ENCODE measurements at places on chromosomes 16 and 17.

DNA sequence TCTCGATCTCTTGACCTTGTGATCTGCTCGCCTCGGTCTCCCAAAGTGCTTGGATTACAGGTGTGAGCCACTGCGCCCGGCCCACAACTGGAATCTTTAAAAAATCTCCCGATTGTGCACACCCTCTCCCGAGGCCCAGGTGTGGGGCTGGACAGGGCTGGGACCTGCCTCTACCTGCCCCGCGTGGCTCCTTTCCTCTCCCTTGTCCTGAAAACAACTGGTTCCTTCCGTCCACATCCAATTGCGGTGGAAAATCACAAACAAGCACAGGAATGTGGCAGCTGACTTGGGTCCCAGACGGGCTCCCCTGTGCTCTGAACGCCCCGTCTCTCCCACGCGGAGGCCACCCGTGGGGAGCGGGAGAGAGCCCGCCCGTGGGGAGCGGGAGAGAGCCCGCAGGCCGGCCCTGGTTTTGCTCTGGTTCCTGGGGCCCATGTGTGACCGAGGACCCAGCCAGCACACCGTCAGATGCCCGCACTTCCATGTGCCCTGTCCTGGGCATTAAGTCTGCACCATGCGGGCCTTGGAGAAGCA lies 3.0 kb upstream of the TMEM204 start:
- DNase-seq: no peak

DNA sequence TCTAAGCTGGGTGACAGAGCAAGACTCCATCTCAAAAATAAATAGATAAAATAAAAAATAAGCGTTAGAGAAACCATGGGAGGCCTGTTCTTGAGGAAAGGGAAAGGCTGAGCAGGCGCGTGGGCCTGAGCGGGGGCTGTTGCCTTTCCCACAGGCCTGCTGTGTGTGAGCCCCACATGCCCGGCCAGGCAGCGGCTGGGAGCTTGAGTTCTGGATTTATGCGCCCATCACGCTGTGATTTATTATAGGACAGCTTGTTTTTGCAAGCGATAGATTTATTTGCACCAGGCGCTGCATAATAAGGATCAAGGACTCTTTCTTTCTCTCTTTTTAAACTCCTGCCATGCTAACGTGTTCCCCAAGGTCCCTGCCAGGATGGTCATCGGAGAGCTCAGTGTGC lies 14.8 kb upstream of the WFDC1 start:
- peak; percentile 34 for DNase-seq

DNA sequence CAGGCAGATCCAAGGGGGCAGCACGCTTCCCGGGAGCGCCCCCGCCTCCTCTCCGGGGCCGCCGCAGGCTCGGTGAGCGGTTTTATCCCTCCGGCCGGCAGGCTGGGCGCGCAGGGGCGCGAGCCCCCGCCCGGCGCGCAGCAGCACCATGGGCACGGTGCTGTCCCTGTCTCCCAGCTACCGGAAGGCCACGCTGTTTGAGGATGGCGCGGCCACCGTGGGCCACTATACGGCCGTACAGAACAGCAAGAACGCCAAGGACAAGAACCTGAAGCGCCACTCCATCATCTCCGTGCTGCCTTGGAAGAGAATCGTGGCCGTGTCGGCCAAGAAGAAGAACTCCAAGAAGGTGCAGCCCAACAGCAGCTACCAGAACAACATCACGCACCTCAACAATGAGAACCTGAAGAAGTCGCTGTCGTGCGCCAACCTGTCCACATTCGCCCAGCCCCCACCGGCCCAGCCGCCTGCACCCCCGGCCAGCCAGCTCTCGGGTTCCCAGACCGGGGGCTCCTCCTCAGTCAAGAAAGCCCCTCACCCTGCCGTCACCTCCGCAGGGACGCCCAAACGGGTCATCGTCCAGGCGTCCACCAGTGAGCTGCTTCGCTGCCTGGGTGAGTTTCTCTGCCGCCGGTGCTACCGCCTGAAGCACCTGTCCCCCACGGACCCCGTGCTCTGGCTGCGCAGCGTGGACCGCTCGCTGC lies 832 bp downstream of the CDK5R1 start:
- peak; percentile 55 for DNase-seq

DNA sequence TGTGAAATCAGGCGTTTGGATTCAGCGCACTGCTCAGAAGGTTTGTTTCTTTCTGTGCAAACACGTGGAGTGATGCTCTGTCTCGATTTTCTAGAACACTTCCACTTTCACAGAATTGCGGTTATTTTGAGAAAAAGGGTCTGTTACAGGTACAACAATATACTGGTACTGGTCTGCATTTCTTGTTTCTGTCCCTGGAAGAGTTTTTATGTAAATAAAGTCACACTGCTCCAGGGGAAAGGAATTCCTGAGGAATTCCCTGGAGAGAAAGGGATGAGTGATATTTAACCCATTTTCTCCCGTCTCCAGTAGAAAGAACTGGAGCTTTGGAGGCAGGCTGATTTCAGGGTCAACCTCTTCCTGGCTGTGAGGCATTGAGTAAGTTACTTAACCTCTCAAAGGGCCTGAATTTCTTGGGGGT lies 16.2 kb upstream of the RMI2 start:
- no peak for DNase-seq

DNA sequence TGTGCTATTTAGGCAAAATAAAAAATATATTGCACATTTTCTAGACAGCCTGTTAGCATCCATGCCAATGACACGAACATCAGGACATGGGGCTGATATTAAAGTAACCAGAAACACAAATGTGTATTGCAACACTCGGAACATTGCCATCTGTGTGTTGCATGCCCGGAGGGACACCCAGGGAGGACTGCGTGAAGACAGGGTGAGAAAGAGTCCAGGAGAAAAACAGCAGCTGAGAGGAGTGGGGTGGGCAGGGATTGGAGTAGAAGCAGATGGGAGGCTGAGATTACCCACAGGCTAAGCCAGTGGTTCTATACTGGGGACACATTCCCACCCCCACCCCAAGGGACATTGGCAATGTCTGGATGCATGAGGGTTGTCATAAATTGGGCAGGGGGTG lies 114.8 kb downstream of the GRIN2A start:
- DNase-seq: no peak

DNA sequence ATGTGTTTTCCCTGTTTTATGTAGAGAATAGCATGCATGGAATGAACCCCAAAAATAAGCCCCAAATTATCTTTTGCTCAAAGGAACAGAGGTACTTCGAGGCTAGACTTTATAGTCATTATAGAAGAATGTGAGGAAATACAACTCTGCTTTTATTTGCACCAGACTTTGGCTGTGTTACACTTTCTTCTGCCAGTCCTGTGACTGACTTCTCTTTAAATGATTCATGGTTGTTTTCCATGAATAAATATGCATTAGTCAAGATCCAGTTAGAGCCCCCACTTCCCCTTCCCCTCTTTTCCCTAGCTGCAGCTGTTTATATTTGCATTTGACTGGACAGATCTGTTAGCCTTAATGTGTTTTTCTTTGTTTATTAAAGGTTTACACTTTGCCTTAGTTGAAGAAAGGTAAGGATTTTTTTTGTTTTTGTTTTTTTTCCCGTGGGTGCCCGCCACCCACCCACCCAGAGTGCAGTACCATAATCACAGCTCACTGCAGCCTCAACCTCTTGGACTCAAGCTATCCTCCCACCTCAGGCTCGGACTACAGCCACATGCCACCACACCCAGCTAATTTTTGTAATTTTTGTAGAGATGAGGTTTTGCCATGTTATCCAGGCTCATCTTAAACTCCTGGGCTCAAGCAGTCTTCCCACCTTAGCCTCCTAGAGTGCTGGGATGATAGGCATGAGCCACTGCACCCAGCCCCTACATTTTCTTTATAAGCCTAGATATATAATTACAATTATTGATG lies 152.6 kb downstream of the CYB561 start:
- no peak for DNase-seq

GRCh38 chr17:35555691-35556090 lies 4.9 kb downstream of the SLFN14 start:
- DNase-seq: no peak

DNA sequence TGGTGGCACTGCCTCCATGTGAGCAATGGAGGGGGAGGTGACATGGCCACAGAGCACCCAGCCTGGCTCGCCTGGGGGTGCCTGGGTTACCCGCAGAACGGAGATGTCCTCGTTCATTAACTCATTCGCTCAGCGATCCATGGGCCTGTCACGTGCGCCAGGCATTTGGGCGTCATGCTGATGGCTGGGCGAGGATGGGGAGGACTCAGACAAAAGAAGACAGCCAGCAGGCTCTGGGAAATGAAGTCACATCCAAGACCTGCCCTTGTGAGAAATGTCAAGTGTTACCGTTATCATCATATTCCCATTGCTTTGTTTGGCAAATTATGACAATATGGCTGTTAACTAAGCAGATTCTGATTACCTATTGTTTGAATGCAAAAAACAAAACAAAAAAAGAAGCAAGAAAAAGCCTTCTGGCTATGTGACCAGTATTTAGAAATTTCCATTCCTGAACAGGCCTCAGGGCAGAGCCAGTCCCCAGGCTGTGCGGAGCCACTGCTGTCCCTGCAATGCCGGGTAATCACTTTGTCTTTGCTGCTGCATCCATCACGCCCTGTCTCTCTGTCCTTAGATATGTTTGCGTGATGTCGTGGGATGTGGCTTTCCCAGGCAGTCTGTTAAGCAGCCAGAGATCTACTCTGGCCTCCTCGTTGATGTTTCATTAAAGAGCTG lies 57.9 kb downstream of the CMIP start:
- DNase-seq: no peak

DNA sequence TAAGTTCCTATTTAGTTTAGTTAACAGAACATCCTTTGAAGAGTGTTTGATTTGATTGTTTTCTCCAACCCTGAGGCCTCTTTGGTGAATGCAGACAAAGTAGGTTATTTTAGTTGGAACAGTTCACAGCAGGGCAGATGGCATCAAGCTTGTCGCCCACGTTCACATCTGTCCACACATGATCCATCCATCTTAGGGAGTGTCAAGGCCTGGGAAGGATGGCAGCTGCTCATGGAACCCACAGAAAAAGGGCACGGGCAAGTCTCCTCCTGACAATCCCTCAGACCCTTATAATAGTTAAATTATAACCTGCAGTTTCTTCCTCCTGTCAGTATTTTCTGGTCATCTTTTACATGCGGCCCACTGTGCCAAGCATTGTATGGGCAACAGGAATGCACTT lies 60.2 kb downstream of the KNOP1 start:
- DNase-seq: no peak

GRCh38 chr17:35797370-35797769 lies 1.9 kb upstream of the MMP28 start:
- DNase-seq: no peak

GRCh38 chr17:48055531-48056245 lies 7.5 kb downstream of the NFE2L1 start:
- DNase-seq: no peak

GRCh38 chr17:75720656-75721462 lies at the start of gene ITGB4:
TSS of gene ITGB4 (plus strand) at chr17:75721459. CDS start at chr17:75724704, 3,245 bp downstream.
- DNase-seq: peak; percentile 66

- DNase-seq: no peak
These were observed 78.9 kb downstream of the CMIP start for GRCh38 chr16:81523387-81524115.
